ENCODE measurements at places on chromosomes 3 and 15.

- peak; percentile 11 for DNase-seq
Observed at GRCh38 chr3:113454057-113454456, 12.8 kb upstream of the CFAP44 start.

- no peak for DNase-seq
Observed at GRCh38 chr15:39860200-39860599, 59.9 kb downstream of the GPR176 start.

DNA sequence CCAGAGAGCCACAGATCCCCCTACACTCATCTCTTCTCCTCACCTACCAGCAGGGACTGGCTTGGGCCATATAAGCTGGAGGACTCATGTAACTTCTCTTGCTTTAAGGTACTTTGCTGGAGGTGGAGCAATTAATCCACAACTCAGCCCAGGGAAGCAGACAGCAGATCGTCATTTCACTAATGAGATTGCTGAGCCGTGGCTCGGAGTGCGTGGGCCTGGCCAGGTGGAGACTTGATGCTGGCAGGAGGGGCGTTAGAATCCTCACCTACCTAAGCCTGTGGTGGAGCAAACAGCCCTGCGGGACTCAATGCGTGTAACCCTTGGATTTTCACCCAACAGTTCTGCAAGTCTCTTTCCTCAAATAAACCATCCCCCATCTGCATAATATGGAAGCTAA is 253.2 kb downstream of the RORA start:
- no peak for DNase-seq

- no peak for DNase-seq
Observed at GRCh38 chr3:117010318-117010717, 300.7 kb downstream of the TUSC7 start.

DNA sequence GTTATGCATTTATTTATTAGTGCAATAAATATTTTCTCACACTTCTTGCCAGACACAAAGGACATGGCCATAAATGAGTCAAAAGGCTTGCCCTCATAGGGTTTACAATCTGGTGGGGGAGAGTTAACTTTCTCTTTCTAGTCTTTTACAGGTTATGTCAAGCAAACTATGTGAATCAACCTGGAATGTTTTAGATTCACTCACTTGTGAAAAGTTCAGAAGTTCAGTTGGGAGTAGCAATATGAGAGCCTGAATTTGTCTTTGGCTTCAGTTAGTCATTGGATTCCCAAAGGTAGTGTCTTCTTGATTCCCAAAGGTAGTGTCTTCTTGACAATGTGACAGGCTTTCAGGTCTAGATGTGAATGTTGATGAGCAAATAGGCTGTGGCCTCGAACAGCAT is 264.8 kb downstream of the SOX2 start:
- no peak for DNase-seq

DNA sequence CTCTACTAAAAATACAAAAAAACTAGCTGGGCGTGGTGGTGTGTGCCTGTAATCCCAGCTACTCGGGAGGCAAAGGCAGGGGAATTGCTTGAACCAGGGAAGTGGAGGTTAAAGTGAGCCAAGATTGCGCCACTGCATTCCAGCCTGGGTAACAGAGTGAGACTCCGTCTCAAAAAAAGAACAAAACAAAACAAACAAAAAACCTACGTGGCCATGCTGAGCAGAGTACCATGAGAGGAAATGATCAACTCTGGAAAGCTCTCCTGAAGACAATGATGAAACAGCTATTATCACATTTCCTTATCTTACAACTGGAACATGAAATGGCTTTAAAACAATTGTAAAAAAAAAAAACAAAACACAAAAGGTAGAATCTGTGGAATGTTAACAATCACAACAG is 75.2 kb downstream of the CHSY1 start:
- no peak for DNase-seq

DNA sequence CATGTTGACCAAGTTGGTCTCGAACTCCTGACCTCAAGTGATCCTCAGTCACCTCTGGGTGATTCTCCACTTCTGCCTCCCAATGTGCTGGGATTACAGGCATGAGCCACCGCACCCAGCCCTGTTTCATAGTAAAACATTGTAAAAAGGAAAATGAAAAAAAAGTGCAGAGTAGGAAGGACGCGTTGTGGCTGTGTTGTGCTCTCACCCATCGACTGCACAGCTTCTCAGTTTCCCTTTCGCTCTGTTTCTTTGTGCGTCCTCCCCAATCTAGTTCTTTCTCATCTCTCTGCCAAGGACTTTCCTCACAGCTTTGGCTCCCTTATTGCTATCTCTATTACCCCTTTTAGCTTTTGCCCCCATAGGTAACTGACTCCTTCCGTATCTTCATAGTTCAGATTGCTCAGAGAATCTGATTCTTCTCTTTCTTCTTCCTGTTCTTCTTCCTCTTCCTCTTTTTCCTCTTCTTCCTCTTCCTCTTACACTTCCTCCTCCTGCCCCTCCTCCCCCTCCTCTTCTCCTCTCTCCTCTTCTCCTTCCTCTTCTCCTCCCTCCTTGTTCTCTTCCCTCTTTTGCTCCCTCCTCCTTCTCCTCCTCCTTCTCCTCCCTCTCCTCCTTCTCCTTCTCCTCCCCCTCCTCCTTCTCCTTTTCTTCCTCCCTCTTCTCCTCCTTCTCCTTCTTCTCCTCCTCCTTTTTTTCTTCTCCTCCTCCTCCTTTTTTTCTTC is 81.1 kb upstream of the VGLL4 start:
- no peak for DNase-seq

DNA sequence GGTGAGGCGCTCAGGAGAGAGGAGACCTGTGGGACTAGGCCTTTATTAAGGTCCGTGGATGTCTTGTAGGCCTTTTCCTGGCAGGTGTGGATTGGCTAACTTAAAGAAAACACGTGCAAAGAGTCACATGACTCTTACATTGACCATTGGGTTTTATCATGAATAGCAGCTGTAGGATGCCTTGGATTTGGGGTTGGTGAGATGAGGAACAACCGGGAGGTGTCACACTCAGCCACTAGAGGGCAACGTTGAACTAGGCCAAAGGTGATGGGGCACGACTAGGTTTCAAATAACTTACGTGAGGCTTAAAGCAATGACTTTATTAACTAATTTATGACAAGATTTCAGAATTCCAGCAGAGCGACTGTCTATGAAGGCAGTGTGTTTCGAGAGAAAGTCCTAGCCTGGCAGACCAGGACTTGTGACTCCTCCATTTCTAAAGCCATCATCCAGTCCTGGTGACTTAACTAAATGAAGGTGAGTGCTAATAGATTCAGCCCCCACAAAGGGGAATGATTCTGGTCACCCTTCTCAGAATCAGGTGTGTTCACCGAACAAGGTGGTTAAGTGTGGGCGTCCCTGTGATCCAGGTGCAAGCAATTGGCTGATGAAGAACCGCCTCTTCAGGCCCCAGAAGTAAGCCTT is 345.6 kb downstream of the MCTP2 start:
- DNase-seq = peak; percentile 51

GRCh38 chr15:80142646-80143045 is 10.2 kb upstream of the FAH start:
- no peak for DNase-seq

- no peak for DNase-seq
Observed at GRCh38 chr3:195859846-195860411, 48.2 kb upstream of the MUC4 start.

DNA sequence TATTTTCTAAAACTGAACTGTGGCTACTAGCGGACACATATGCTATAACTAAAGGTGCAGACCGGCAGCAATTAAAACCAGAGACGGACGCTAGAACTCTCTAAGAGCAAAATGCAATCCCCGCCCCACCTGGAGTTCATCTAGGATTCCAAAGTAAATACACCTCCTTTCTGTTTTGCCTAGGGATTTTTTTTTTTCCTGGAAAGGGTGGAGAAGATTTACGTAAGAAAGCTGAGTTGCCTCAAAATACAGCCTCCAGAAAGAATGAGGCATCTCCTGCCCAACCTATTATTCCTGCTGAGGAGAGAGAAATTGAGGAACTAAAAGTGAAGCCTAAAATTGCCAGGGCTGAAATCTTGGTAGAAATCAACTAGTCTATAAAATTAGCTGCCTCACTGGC is 150.2 kb downstream of the TP63 start:
- no peak for DNase-seq

GRCh38 chr15:54082836-54083492 is 104.7 kb downstream of the UNC13C start:
- peak; percentile 44 for DNase-seq

- DNase-seq = no peak
Observed at GRCh38 chr15:64009798-64010261, 36.5 kb downstream of the DAPK2 start.

DNA sequence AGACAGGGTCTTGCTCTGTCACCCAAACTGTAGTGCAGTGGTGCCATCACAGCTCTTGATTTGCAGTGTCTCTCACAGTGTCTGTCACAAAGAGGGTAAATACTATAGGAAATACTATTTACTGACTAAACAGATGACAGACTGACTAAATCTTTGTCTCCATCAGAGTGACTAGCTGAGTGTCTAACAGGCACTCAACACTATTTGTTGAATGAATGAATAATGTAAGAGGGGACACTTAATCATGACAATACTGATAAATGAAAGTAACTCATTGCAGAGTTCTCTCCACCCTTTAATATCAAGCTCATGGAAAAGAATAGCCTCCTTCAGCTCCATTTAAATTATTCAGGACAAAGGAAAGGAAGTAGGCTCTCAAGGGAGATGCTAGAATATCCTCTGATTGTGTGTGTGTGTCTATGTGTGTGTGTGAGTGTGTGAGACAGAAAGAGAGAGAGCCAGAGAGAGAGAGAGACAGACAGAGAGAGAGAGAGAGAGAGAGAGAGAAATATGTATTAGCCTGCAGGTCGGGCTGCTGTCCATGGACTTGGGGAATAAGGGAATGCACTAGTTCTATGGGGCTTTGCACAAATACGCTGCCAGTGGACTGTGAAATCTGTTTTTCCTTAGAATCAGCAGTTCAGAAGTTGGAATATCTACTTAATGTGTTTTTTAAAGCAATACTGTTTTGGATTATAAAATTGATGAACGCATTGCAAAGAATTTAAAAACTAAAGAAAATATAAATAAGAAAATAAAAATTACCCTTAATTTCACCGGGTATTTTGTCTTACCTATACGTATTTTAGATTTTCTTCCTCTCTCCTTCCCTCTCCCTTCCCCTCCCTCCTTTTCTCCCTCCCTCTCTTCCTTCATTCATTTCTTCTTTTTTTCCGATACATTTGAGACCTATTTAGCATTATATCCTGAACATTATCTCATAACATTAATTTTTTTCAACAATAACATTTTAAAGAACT is 132.9 kb upstream of the LRIG1 start:
- DNase-seq = no peak

- no peak for DNase-seq
Observed at GRCh38 chr3:143222981-143223380, 103.4 kb downstream of the CHST2 start.

DNA sequence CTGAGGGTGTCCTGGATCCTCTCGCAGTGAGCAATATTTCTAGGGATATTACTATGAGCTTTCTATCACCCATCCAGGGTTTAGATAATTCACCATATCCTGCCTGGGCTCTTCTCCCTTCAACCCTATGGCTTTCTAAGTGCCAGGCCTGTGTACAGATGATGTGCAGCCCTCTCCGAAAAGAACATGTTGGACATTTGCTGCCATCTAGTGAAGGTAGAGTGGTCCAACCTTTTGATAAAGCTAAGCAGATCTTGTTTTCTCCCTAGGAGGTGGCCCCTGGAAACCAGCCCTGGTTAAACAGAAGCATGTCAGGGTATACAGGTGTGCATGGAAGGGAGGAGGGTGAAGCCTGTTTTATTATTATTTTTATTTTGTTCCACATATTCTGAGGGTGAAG is 27.9 kb upstream of the SCN10A start:
- peak; percentile 25 for DNase-seq

DNA sequence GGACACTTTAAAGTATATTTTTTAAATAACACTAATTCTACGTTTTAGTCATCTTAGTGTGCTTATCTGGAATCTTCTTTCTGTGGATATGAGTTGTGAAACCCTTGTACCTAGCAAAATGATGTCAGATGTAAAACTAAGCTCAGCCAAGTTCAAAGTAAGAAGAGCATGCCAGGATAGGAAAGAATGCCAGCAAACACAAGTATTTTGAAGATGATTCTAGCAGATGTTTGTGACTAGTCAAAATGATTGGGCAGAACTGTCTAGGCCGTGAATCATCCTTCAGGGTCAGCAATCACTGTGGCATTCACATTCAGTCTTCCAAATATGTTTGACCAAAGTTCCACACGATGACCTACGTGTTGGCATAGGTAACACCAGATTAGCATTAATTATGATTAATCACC is 5.4 kb upstream of the PLOD2 start:
- no peak for DNase-seq

DNA sequence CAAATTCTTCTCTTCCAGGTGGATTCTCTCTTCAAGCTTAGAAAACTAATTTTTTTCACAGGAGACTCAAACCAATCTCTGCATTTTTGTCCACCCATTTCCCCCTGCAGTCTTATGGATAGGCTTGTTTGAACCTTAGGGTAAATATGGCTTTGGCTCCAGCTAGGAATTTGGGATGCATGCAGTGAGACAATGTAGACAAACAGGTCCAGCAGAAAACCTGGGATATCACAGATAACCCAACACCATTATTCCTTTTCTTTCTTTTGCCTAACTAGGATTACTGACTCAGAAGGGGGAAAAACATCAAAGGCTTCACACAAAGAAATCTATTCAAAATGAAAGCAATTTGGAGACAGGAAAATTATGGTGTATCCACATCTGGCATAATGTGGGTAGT is 11.2 kb upstream of the SEMA5B start:
- no peak for DNase-seq

GRCh38 chr3:137325170-137325569 is 367.4 kb downstream of the IL20RB start:
- DNase-seq = no peak

- peak; percentile 17 for DNase-seq
Observed at GRCh38 chr3:168250415-168250861, 154.7 kb upstream of the GOLIM4 start.

DNA sequence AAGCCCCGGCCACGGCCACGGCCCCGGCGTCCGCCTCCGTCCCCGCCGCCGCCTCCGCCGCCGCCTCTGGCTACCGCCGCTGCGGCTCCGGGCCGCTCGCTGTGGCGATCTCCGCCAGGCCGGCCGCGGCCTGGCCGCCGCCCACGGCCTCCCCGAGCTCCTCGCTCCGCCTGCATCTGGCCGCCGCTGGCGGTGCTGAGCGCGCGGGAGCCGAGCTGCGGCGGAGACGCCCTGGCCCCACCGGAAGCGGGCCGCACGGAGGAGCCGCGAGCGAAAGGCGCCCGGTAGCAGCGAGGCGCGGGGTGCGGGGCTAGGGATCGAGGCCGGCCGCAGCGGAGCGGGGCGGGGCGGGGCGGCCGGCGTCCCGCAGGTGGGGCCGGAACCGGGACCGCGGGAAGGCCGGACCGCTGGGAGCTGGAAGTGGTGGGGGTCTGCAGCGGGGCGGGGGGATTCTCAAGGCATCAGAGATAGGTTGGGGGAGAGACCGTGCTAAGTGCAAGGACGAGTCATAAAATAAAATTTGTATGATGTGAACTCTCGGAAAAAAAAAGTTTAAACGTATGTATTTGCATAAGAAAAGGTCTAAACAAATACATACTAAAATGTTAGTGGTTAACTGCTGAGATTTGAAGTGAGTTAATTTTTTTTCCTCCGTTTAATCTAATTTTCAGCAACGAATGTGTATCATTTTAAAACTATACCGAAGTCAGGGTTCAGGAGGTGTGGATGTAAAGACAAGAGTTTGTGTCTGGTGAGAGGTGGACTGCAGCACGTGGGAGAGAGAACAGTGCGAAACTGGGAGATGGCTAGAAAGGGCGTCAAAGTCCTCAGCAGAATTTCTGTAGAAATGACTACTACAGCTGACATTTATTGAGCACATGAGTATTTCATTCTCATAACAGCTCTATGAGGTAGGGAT is at the start of gene AVEN:
AVEN (minus strand) TSS at position 334 of the 919 bp plus-strand sequence; CDS start at position 176, 158 bp downstream.
- DNase-seq = peak; percentile 70

GRCh38 chr15:66701422-66702034 is 508 bp upstream of the SMAD6 start:
- no peak for DNase-seq
